Fibroblast of the aortic adventitia (primary cell): ENCODE measurements at places on chromosomes 11 and 22. TPM values are rescaled to one million over a fixed set of nuclear protein-coding genes. Genes with fewer than 3 reads are reported as not detected.

Gene HNRNPUL2
- 10.4 and 16.7 TPM in 2 replicates for total RNA-seq

Gene NCF4
- not detected in 2 replicates for total RNA-seq

Gene OR10A3
- 0.09 TPM in 1 of 2 replicates, not detected in the other for total RNA-seq

Gene RIBC2
- total RNA-seq: 5.7 TPM in 1 of 2 replicates, not detected in the other

Gene SLC22A8
- not detected in 2 replicates for total RNA-seq

Gene SMPD1
- total RNA-seq: 44.8 and 63.9 TPM in 2 replicates

Gene GRM5
- total RNA-seq: under 0.01 TPM in 1 of 2 replicates, not detected in the other

DNA sequence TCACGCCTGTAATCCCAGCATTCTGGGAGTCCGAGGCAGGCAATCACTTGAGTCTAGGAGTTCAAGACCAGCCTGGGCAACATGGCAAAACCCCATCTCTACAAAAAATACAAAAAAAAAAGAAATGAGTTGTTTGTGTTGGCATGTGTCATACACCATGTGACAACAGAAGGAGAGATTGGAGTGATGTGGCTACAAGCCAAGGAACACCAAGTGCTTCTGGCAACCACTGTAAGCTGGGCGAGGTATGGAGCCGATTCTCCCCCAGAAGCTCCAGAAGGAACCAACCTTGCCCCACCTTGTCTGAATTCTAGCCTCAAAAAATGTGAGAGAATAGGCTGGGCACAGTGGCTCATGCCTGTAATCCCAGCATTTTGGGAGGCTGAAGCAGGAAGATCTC is 39.1 kb upstream of the SLC35C1 start:
- DNase-seq: no peak

DNA sequence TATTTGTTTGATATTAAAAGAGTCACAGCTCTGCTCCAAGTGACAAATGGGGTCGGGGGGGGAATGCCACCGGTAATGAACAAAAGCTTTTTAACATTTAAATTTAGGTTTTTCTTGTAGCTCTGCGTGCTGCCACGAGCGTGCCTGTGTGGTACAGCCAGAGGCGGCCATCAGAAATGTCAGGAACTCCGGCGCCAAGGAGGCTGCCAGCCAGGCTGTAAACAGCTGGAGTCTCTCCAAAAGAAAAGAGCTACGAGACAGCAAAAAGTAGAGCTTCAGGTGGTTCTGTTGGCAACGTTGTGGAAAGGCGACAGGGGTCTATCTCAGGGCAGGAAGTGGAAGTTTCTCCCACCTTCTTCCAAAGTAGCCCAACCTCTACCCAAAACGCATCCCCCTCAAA is 532.8 kb downstream of the OPCML start:
- DNase-seq: no peak

DNA sequence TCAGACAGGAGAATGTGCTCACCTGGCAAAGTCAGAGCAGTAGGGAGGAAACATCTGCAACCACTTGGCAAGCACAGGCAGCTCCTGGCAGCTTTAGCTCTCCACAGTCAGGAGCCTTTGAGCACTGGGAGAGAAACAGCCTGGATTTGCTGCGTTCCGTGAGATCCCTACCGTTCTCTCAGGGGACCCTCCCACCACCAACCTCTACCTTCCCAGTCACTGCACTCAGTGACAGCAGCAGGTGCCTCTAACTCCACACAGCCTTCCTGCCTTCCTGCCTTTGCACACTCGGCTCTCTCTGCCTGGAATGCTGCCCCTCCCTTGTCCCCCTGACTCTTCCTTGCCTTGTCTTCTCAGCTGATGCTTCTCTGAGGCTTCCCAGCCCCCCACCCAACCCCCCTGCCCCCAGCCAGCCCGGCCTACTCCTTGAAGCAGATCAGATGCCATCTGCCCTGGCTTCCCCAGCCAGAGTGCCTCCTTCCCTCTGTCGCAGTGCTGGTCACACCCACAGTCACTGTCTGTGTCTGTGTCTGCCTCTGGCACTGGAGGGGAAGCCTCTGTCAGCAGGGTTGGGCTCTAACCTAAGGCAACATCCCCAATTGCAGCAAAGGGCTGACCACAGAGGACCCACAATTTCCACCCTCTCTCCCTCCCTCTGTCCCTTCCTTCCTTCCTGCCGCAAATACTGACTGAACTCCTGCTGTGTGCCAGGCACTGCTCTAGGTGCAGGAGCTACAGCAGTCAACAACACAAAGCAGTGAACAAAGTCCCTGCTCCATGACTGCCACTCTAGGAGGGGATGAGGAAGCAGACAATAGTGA is 14.9 kb upstream of the TSKU start:
- peak; percentile 53 for DNase-seq

GRCh38 chr11:131683666-131684065 is 313.3 kb downstream of the NTM start:
- DNase-seq: no peak

DNA sequence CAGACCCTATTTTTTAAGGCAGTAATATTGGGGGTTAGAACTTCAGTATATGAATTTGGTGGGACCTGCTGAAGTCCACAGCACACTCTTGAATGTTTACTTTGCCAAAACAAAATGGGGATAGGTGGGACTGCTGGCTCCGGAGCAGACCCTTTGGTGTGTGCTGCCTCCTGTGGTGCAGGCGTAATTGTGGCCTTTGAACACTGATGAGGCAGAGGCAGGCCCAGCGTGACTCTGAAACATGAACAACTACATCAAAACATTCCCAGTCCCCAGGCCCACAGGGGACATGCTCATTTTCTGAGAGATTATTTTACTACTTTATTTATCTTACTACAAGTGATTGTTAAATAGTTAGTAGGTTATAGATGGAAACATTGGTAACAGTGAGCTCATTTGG is 225.0 kb upstream of the TBCEL start:
- no peak for DNase-seq

GRCh38 chr11:91978747-91979146 is 245.9 kb upstream of the FAT3 start:
- peak; percentile 4 for DNase-seq

GRCh38 chr22:19213442-19214077 is 35.0 kb upstream of the SLC25A1 start:
- DNase-seq: no peak

GRCh38 chr11:128693416-128693712 is 508 bp upstream of the FLI1 start:
- DNase-seq: no peak

DNA sequence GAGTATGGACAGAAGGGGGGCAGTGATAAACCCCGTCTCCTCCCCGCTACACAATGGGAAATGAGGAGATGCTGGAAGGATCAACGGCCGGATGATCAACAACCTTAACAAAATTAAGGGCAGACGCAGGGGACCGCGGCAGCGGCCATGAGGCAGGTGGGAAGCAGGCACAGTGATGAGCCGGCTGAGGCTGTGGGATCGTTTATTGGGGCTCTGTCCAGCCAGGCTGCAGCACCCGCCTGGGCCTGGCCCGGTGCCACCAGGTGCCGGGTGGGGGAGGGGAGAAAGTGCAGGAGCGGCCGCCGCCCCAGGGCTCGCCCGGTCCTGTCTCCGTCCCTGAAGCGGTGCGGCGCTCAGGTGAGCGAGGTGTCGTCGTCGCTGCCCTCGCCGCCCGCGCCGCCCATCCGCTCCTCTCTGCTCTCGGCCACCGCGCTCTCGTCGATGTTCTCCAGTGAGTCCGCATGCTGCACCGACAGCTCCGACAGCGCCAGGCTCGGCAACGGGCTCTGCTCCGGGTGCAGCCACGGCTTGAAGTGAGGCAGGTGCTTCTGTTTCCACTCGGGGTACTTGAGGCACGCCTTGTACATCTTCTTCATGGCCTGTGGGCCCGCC is 2.4 kb upstream of the ARAP1 start:
- DNase-seq: no peak

DNA sequence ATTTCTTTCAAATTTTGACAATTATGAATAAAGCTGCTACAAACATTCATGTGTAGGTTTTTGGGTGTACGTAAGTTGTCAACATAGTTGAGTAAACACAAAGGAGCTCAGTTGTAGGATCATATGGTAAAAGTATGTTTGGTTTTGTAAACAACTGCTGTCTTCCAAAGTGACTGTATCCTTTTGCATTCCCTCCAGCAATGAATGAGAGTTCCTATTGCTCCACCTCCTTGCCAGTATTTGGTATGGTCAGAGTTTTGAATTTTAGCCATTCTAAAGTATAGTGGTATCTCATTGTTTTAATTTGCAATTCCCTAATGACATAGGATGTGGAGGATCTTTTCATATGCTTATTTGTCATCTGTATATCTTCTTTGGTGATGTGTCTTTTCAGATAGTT is 28.0 kb upstream of the PHOX2A start:
- DNase-seq: no peak

DNA sequence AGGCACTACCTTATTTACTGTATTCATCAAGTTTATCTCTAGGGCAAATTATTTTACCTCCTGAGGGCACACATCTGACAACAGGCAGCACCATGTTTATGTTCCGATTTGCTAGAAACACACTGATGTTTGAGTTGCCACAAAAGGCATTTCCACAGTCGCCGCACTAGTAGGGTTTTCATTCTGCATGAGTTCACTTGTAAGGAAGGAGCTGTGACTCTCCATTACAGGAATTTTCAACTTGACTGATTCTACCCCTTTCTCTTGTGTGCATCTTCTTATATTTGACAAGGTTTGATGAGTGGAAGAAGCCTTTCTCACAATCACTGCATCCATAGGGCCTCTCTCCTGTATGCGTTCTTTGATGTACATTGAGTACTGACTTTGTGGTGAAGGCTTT is 455.9 kb upstream of the CNTN5 start:
- DNase-seq: no peak

DNA sequence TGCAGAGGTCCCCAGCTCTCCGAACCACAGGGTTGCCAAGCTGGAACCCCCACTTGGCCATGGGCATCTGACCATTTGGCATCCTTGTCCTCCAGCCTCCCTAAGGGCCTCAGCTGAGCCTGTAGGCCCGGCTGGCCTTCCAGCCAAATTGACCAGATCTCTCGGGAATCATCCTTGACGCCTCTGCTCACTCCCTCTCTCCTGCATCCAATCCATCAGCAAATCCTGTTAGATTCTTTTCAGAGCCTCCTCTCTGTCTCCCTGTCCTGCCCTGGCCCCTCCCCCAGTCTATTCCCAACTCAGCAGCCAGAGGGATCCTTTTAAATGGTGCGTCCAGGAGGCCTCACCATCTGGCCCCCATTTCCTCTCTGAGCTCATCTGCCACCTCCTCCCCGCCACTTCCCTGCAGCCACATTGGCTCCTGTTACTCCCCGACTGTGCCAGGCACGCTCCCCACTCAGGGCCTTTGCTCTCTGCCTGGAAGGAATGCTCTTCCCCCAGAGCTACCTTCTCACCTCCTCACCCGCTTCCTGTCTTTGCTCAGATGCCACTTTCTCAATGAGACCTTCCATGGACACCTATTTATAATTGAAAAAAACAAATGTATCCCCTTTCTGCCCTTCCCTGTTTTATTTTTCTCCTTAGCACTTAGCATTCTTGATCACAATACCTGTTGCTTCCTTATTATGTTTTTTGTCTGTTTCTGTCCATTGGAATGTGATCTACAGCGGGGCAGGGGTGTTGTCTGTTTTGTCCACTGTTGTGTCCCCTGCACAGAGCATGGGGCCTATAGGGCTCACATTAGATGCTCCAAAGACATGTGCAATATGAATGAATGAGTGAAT is 78.1 kb downstream of the NFAM1 start:
- no peak for DNase-seq

DNA sequence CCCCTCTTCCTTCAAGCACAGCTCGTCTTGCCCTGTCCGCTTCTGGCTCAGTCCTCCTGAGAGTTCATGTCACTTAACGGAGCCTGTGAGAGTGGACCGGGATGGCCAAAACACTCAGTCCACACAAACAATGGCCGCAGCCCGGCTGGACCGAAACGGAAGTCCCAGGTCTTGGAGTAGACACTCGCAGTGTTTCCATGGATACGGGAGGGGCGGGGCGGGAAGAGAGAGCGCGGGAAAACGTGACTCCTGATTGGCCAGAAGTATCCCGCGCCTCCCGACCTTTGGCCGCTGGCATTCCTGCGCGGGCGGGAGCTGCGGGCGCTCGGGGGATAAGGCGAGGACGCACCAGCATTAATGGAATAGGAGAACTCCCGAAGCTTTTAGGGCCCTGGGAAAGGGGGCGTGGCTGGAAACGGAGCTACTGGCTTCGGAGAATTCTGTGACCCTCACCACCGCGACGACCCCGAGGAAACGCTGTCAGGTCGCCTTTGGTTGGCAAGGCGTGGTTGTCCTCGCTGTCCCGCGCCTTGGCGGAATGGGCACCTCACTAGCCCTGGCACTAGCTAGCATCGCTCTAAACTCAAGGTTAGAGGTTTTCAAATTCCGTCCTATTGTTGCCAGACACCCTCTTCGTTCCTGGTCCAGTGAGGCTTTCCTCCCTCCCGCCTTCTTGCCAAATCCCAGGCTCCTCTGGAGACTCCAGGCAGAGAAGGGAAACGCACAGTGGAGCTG is at the start of the genes NLRP14 and ZNF214:
TSS of gene NLRP14 (plus strand) at position 297 of the 735 bp plus-strand sequence. CDS start 18,108 bp downstream, outside the sequence.
TSS of gene ZNF214 (minus strand) at position 164 of the 735 bp plus-strand sequence. CDS start 17,511 bp downstream, outside the sequence.
- peak; percentile 92 for DNase-seq

GRCh38 chr11:28250192-28250591 is 142.0 kb downstream of the METTL15 start:
- no peak for DNase-seq

GRCh38 chr11:67640021-67640757 is 626 bp upstream of the TBX10 start:
- peak; percentile 58 for DNase-seq

GRCh38 chr11:73946798-73947458 is 3.9 kb upstream of the DNAJB13 start:
- DNase-seq: no peak

DNA sequence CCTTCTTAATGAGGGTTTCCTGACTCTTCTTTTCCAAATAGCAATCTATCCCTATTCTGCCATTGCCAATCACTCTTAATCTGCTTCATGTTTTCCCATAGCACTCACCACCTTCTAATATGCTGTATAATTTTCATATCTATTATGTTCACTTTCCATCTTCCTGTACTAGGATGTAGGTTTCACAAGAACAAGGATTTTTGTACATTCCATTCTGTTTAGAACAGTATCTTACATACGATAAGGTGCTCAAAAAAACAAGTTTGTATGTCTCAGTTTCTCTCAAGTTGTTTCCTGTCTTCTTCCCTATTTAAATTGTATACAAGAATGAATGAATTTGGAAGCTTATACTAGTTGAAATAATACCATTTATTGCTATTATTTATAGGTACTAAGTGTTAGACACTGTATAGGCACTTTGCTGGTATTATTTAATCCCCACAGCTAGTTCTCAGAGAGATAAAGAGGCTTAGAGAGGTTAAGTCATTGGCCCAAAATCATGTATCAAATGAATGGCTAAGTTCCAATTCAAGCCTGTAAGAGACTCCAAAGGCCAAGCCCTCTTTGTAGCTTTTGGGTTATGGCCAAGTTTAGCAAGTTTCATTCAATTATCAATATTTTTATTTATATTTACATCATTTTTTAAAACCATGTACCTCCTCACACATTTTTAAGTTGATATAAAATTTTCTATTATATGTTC is 134.7 kb downstream of the PAX6 start:
- DNase-seq: no peak

- no peak for DNase-seq
Observed at GRCh38 chr11:79439886-79440570, 802 bp downstream of the TENM4 start.
